Fibroblast of skin of back (primary cell): ENCODE measurements at places on chromosomes 7 and 10.

- no peak for DNase-seq
Measured at GRCh38 chr10:14396411-14397048, 65.8 kb upstream of the FRMD4A start.

GRCh38 chr7:122143751-122144711 lies at the start of gene AASS:
TSS of gene AASS (minus strand) at chr7:122144249. CDS start at chr7:122133726, 10,523 bp downstream.
- peak; percentile 97 for DNase-seq

GRCh38 chr10:42645103-42645502 lies 6.7 kb upstream of the ZNF33B start:
- DNase-seq, result no peak

DNA sequence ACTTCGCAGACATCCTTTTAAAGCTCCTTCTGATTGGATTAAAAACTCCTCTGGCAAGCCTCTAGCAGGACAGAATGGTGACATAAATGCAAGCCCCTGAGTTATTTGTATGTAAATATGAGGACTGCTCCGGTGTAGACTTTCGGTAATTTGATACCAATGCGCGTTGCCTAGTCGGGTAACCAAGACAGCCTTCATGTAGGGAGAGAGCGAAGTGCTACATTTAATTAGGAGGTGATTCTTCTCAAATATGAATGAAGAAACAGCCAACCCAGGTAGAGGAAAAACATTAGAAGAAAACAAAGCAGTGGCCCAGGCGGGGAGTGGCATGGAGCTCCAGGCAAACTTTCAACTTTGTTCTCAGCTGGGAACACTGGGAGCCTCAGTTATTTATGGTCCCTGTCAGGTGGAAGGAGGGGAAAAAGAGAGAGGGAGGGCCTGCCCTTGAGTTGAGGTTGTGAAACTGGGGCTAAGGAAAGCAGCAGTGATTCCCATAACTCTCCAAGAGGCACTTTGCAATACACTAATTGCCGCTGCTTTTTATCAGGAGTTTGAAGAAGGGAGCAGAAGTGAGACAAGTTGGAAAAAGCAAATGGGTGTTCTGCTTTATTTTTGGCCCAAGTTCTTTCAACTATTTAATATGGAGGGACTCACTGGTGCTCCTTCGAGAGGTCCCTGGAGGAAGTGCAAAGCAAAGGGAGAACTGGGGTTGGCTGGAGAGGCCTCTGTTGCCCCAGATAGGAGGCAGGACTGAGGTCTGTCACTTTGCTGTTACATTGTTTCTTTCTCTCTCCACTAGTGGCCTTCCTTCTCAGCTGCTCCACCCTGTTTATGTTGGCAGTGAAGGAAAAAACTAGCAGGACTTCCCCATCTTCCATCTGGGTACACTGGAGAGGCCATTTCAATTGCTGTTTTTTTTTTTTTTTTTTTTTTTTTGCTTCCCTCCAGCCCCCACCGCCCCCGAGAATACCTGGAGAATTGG lies 234.6 kb upstream of the CCDC6 start:
- DNase-seq, result peak; percentile 13
